Kidney epithelial cell (primary cell): ENCODE measurements at places on chromosomes 11 and 22.

DNA sequence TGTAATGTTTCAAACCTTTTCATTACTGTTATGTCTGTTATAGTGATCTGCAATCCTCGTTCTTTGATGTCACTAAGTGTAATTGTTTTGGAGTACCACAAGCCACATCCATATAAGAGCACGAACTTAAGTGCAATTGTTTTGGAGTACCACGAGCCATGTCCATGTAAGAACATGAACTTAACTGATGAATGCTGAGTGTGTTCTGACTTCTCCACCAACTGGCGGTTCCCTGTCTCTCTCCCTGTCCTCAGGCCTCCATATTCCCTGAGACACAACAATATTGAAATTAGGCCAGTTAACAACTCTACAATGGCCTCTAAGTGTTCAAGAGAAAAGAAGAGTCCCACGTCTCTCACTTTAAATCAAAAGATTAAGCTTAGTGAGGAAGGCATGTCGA lies 23.5 kb downstream of the TESMIN start:
- no peak for DNase-seq

DNA sequence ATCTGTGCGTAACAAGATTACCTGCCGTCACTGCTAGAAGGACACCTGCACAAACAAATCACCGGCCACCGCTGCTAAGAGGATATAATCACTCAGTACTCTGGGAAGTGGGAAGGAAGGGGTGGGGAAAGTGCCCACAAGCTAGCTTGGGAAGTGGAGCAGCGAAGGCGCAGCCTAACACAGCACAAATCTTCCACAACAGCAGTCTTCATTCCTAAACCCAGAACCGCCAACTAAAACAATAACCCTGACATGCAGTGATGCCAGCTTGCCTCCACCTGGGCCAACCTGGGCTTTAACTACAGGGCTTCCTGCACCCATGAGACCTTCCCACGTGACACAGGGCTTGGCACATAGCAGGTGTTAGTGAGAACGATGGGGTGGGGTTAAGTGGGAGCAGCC lies 5.1 kb downstream of the DGCR2 start:
- no peak for DNase-seq

GRCh38 chr11:80937842-80938241 lies 1497.0 kb upstream of the TENM4 start:
- peak; percentile 7 for DNase-seq

GRCh38 chr22:46062232-46062615 lies 85.3 kb upstream of the WNT7B start:
- DNase-seq: no peak

DNA sequence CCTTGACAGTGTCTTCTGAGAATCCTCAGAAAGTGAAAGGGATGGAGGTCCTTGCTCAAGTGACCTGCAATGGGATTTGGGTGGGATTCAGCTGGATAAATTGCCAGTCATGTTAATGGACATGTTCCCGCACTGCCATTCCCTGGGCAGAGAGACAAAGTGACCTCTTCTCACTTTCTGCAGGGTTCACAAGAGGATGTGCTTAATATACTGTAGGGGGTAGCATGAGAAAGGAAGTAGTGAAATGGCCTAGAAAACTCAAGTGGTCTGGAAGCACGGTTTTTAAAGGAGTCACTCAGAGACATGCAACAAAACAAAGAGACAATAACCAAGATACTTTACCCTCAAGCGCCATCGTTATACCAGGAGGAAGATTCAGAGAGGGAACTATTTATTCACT lies 70.2 kb downstream of the NELL1 start:
- DNase-seq: no peak

- DNase-seq: peak; percentile 60
Measured at GRCh38 chr11:27201454-27202302, 161.1 kb downstream of the BBOX1 start.

GRCh38 chr11:19359221-19360000 lies 118.7 kb upstream of the E2F8 start:
- DNase-seq: no peak

DNA sequence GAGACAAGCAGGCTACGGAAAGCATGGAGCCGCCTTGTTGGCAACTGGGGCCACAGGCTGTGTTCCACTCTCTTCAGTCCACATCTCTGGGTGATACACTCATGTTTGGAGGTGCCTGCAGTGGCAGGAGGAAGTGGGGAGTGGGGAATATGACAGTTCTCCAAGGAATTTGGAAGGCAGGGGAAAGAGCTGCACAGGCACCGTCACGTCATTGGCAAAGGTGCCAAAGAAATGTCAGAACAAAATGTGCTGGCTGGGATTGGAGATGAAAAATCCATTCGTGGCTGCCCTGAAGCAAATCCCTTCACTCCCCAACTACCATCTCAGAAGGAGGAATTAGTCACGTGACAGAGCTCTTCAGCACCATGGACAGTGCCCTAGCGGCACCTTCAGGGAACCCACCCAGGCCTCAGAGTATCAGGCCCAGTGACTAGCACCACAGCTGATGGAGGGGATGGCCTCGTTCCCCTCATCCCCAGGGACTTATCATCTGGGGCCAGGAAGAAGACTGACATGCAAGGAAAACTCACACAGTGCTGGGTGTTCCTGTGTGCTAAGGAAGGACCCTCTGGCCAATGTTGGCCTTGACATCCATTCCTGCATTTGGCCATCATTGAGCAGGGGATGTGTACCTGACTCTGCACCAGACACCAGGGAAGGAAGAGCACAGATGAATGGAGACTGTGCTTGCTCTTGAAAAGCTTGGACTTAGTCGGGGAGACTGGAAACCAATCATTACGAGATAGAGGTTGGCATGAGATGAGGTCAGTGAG lies 48.5 kb upstream of the PRDM11 start:
- no peak for DNase-seq

DNA sequence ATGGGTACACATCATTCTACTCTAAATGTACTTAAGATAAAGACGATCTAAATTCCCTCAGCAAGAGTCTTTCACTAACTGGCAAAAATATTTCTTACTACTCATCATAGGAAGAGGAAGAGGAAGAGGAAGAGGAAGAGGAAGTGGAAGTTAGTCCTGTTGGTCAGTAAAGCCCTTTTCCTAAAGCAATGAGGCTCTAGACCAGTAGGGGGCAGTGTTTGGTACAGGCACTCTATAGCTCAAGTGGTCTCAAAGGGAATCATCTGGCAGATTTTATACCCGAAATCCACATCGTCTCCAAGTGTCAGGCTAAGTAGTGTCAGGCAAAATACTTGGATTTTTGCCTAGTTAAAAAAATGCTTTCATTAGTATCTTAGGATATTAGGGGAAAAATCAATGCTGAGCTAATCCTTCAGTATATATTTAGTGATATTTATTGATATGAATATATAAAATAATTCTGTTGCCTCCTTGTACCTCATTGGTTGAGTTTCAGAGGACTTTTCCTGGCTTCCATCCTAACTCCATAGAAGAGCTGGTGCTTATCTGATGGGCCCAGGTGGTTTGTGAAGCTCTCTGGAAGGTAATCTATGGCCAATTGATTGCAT lies 7.7 kb downstream of the BLID start:
- DNase-seq: no peak

DNA sequence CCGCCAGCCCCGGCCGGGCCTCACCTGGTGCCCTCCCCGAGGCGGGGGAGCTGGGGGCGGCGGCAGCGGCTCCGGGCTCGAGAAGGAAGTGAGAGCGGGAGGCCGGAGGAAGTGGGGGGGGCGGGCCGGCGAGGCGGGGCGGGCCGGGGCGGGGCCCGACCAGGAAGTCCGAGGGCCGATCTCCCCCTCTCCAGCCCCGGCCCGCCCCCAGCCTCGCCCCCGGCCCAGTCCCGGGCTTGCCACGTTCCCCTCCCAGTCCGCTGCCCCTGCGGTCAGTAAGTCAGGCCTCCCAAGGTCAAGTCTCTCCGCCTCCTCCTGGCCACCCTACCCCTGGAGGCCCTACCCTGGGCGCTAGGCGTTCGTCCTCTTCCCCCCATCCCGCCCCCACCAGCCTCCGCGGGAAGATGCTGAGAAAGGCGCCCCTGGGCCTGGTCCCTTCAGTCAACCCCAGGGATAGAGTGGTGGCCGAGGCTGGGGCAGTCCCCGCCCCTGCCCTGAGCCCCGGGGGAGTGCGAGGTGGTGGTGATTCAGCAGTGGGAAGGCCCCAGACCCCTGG lies at the start of gene RHOG:
Gene RHOG, minus strand, starts transcription at position 90 of the 556 bp plus-strand sequence. CDS start 12,821 bp downstream, outside the sequence.
- peak; percentile 28 for DNase-seq

GRCh38 chr11:30495437-30495836 lies 90.7 kb downstream of the MPPED2 start:
- DNase-seq: no peak

DNA sequence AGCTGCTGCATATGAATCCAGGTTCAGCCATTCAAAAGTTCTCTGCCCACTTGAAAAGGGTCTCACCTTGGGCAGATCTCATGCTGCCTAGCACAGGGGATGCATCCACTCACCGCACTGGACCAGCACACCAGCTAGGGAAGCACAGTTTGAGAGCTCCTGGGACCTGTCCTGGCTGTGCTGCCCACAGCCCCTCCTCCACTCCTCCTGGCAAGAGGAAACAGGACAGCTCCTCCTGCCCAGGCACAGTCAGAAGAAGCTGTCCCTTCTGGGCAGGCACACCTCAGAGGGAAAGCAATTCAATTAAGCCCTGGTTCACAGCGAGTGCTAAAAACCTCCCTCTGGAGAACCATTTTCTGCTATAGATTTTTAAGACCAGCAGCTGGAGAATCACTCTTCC lies 146.7 kb downstream of the ST3GAL4 start:
- DNase-seq: no peak

- DNase-seq: no peak
Measured at GRCh38 chr11:115103921-115104320, 400.3 kb downstream of the CADM1 start.

DNA sequence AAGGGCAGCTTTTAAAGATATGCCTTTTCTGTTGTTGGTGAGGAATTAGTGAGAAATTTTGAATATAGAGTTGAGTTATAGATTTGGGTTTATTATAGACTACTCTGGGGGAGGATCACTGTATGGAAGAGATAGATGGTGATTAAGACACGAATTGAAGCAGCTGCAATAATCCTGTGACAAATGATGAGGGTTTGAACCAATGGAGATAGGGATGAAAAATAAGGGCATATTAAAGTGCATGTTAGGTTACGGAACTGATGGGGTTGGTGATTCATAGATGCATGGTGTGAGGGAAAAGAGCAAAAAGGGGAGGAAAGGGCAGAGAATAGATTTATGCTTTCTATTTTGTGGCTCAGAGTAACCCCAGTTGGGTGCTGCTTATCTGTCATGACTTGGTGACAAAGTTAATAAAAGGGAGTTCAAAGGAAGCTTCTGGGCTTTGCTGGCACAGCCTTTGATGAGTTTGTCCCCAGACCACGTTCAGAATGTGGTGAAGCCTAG lies 11.8 kb downstream of the C11orf87 start:
- no peak for DNase-seq

GRCh38 chr22:28484662-28485061 lies 195.0 kb downstream of the TTC28 start:
- DNase-seq: no peak

DNA sequence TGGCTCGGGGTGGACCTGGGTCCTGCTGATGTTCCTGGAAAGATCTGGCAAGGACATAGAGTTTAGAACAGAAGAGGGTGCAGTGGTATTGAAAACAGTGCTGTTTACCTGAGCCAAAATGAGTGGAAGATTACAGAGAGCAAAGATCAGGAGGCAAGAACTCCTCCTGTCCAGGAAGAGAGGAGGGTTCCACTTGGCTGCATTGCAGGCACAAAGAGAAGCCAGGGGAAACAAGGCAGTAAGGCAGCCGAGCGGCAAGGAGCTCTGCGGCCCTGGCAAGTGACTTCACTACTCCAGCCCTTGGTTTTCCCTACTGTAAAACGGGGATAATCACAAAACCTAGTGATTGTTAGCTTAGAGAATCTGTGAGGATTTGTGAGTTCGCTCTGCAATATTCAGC lies 3.7 kb upstream of the PACSIN2 start:
- DNase-seq: no peak

DNA sequence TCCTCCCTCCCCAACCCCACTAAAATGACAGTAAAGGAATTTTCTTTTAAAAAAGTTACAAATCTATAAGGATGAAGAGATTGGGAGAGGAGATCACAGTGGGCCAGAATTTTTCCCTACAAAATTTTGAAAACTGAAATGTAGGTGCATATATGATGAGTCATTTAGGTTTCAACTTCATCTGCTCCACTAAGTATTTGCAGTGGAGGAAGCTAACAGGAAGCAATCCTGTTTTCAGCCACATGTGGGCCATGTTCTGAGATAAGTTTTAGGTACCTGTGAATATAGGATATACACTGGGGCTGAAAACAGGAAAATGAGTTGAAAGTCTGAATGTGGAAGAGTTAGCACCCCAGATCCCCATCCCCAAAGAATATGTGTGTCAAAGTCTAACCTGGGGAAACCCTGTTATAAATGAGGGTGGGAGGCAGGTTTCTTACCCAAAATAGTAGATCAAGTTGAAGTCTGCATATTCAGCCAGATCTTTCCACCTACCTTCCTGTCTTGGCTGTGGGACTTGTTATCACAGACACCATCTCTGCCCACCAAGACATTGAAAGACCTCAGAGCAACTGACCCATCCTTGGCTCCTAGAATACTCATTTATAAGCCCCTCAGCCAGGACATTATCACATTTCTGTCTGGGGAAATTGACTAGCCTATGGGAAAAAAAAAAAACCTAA lies 87.3 kb downstream of the PACS1 start:
- no peak for DNase-seq

DNA sequence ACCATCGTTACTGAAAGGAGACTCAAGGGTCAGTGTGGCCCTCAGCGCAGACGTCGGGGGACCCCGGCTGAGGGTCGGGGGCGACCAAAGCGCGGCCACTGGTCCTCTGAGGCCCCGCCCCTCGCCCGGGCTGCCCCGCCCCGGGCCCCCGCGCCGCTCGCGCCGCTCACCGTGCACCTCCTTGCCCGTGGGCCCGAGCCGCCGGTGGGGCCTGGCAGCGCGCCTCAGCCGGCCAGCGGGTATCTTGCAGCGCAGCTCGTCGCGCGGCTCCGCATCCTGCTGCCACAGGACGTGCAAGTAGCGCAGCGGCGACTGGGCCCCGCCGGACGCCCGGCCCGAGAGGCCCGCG lies 419 bp downstream of the ANKRD54 start:
- no peak for DNase-seq

DNA sequence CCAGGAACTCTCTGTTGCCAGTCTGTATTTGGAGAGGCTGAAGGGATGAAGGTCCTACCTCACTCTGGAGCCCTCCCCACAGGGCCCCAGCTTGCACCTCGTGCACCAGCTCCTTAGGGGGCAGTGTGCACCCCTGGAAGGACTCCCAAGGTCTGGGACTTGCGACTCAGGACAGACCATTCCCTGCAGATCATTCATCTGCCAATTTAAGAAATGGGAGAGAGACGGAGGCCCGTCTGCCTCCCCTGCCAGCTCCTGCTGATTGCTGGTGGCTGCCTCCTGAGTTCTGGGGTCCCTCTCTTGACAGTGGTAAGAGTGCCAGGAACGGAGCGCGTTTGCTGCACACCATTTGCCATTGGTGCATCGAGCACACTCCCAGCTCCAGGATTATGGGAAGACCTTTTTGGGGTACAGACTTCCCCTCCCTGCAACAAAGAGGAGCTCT lies 27.4 kb upstream of the MALAT1 start:
- DNase-seq: no peak

DNA sequence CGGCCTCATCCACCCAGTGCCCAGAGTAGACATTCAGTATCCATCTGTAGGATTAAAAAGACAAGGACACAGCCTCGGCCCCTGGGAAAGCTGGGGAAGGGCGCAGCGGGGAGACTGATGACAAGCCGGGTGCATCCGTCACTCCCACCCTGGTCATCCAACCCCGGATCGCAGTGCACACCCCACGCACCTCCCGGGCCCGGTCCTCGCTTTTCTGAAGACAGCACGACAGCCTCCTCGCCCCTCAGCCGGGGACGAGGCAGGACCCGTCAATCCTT lies 1.1 kb downstream of the FCHSD2 start:
- no peak for DNase-seq
